ENCODE measurements at places on chromosomes 2 and 18.
A peak's percentile ranks its signal among the peaks of the same experiment; 100 is the strongest.

DNA sequence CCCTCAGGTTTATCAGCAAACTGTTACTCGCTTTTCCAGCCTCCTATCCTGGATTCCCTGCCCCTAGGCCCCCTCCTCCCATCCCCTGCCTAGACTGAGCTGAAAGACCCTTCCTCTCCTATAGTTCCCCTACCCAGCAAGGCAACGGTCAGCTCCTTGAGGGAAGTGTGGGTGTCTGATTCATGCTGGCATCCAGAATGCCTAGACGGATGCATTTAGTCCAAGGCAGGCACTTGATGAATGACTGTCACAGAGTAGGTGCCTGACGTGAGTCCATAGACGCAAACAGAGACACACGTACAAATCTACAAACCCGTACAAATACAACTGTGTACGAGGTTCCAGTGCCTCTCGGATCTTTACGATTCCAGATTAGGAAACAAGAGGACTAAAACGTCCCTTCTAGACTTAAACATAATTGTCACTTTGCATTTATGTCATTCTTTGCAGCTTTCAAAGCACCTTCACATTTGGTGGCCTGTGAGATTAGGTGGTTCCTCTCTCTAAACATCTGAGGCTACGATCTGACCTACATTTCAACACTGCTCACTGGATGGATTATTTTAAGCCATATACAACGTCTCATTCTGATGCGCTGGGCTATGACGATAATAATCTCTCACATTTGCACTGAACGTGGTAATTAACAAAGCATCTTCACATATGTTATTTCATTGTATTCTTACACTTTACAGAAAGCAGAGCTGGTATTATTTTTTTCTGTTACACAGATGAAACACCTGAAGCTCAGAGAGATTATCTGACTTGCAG, 36.7 kb downstream of the DNMT3A start:
- peak; percentile 47 for DNase-seq

DNA sequence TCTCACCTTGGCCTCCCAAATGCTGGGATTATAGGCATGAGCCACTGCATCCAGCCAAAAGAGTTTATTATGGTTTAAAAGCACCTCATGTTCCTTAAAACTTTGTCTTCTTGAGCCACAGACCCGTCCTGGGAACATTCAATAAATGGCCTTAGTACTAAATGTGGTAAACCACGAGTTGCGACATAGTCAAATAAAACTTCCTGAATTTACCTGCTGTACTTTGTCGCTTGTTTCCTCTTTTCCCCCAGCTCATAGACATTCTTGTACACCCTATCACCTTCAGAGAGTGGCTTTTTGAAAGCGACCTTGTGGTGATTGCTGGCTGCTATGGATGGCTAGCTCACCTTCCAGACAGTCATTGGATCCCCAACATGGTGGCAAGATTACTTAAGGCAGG, 310.4 kb downstream of the LRRTM1 start:
- DNase-seq: no peak

GRCh38 chr2:42965910-42966309, 173.5 kb upstream of the HAAO start:
- DNase-seq: no peak

DNA sequence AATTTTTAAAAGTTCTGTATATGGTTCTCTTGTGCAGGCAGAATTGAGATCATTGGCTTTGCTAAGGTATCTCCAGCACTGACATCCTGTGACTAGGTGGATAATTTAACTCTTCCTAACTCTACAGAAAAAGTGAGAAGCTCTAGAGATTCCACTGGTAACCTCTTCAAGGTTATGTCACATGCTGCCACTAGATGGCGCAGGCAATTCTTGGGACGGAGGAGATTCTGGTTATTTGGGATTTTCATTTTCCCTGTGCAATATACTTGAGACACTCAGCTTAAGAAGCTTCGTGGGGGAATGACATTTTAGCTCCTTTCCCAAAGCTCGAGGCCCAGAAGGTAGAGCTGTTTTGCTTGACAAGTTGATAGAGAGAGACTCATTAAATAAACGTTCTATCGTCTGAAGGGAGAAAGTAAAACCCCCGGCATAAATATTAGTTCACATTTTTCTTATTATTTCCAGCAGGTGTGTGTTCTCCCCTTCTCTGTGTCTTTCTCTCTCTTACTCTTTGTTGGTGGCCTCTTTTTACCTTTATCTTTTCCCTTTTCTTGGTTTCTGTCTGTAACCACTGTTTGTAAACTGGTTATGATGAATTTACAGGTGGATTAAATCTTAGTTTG, 26.6 kb upstream of the LANCL1 start:
- DNase-seq: peak; percentile 68

DNA sequence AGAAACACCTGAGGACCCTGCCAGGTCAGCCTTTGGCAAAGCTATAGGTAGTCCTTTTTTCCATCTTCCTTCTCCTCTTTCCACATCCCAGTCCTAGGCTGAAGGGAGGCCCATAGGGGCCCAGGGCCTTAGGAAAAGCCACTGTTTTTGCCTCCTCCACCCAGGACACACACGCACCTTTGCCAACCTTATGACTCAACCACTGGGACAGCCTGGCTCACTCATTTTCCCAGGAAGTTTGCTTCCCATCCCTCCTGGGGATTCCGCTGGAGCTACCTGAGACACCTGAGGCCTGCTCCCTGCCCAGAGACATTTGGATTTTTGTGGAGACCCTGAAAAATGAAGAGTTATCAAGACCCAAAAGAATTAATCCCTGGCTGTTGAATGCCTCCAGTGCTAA, 273.4 kb upstream of the SIX2 start:
- no peak for DNase-seq

DNA sequence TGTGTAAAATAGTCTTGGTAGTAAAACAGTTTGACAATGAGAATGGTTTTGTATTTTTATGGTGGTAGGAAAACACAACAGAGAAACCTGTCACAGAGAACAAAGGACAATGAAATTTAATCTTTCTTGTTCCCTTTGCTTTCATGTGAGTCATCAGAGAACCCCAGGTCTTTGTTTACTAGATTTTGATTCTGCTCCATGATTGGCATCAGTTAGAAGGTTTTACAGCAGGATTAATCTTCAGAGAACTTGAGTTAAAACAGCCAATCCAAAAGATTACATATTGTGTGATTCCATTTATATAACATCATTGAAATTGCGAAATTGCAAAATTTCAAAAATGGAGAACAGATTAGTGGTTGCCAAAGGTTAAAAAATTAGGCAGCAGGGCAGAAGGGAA, 2.5 kb downstream of the APLF start:
- DNase-seq: no peak

- peak; percentile 98 for DNase-seq
These were observed 84.0 kb upstream of the PELI1 start for GRCh38 chr2:64228126-64228678.

DNA sequence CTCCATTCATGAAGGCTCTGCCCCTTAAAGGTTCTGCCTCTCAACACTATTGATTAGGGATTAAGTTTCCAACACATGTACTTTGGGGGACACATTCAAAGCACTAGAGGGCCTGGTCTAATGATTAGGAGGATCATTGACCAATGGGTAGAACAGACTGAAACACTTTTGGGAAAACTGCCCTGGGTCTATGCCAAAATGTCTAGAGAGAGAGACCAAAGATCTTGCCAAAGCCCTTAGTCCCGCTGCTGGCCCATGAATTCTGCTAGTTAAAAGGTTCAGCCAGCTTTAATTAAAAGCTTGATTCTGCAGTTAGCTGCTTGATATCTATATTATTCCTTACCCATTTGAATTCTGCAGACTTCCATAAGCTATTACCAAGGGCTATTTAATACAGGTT, 613.2 kb downstream of the SLC4A3 start:
- no peak for DNase-seq

DNA sequence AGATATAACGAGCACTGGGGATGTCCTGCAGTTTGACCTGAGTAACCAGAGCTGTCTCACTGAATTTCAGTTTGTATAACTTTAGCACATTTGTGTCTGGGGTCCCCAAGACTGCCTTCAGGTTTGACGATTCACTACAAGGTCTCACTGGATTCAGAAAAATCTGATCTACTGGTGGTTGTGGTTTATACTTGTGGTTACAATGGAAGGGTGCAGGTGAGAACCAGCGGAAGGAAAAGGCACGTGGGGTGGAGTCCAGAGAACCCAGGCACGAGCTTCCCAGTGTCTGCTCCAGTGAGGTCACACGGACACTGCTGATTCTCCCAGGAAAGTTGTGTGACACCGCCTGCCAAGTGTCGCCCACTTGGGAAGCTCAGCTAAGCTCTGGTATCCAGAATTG, 126.0 kb downstream of the ZNF236 start:
- no peak for DNase-seq

DNA sequence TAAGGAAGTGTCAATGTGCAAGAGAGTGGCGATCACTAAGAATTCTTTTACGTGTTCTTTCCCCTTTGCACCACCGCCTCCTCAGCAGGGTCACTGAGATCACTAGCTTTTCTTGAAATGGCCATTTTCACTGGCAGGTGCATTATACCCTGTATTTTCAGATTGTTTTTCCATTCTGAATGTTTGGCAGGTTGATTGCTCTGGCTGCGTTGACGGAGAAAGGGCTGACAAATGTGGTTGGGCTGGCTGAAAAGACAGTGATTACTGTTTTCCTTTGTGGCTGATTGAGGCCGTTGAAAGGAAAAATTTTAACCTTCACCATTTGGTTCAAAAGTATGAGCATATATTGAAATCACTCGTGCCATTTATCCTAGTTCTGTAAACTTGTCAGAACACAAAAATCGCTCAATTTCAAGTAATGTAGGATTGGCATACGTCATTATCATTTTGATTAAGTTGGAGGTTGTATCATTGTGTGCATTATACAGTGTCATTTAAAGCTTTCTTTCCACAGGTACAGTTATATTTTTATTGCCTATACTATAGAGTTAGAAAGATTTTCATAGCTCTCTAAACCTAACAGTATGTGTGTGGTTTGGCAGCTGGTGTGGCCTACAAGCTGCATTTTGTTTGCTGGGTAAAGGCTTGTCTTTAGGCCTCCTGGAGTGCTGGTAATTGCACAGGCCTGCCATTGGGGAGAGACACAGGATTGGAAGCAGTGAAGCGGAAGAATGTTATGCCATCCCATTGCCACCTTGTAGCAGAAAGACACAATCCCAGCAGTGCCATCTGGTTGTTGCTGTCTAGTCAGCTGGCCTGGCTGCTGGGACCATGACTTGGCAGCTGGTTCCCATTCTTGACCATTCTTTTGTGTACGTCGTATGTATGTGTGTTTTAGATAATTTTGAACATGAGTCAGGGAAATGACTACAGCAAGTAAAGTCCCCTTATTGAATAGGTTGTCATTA, 36.7 kb downstream of the DYNC1I2 start:
- peak; percentile 55 for DNase-seq

DNA sequence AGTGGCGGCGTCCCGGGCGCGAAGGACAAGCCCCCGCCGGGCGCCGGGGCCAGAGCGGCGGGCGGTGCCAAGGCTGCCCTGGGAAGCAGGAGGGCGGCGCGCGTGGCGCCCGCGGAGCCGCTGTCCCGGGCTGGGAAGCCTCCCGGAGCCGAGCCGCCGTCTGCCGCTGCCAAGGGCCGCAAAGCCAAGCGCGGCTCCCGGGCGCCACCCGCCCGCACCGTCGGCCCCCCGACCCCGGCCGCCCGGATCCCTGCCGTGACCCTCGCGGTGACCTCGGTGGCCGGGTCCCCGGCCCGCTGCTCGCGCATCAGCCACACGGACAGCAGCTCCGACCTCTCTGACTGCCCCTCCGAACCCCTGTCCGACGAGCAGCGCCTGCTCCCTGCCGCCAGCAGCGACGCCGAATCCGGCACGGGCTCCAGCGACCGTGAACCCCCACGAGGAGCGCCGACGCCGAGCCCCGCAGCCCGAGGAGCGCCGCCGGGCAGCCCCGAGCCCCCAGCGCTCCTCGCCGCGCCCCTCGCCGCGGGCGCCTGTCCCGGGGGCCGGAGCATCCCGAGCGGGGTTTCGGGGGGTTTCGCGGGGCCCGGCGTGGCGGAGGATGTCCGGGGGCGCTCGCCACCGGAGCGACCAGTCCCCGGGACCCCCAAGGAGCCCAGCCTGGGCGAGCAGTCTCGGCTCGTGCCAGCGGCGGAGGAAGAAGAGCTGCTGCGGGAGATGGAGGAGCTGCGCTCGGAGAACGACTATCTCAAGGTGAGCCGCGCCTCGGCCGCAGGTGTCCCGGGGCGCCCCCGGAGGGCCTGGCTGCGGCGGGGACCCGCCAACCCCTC, 820 bp downstream of the MTCL1 start:
- peak; percentile 38 for DNase-seq

- DNase-seq: no peak
These were observed 223.6 kb downstream of the LRRTM1 start for GRCh38 chr2:80080957-80081356.

DNA sequence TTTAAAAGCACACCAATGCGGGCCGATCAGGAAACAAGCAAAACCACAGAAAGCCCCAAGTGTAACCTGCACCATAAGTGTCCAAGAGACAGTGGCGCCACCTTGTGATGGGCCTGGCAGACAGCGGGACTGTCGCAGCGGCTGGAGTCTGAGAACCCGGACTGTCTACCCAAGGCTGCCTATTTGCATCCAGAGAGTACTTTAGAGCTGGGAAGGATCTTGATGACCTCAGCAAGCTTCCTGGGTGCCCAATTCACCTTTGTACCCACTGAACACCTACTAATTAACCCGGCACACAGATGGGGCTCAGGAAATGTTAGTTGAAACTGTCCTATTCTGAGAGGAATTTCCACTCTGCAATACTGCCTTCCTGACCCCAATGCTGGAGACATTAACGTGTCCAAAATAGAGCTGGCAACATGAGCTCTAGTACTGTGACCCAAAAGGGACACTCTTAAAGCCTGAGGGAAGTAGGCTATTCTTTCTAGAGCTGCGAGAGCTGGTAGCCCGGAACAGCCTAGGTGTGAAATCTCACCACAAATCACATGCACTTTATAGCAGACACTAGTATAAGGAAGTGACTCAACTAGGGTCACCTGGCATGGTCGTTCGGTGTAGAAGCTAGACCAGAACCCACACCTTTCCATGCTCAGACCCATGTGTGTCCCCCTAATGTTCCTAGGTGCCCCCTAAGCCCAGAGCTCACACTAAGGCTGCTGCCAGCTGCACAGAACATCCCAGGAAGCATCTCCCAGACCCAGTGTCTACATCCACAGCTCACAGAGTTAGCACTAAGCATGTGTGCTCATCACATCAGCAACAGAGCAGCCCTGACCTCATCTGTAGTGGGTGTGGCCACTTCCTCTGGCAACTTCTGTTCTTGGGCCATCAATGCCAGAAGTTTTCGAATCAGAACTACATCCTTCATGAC, 25.4 kb downstream of the POLR1A start:
- DNase-seq: peak; percentile 68

GRCh38 chr2:23425885-23426262, 40.9 kb downstream of the KLHL29 start:
- no peak for DNase-seq

GRCh38 chr2:24421668-24422067, 61.3 kb upstream of the ITSN2 start:
- peak; percentile 86 for DNase-seq

GRCh38 chr2:3242747-3243369, 134.8 kb downstream of the EIPR1 start:
- no peak for DNase-seq

DNA sequence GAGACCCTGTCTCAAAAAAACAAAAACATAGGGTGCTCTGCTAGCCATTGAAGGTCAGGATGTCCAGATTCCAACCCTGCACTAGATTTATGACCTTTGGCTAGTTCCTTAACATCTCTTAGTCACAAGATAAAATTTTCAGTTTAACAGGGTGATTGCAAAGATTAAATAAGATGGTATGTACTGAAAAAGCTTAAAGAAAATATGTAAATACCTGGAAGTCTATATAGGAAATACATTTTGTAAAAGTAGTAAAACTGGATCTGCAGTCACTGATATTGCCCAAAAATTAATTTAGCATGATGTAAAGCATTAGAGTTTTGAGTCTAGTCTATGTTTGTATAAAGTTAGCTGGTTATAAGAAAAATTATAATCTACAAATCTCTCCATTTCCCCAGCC, 5.4 kb upstream of the COX7A2L start:
- no peak for DNase-seq

All from NCI-H82 (cell line).